ENCODE measurements at places on chromosomes 16 and 17.

- DNase-seq: no peak
These were observed 3.3 kb upstream of the CACNG5 start for GRCh38 chr17:66831383-66832210.

DNA sequence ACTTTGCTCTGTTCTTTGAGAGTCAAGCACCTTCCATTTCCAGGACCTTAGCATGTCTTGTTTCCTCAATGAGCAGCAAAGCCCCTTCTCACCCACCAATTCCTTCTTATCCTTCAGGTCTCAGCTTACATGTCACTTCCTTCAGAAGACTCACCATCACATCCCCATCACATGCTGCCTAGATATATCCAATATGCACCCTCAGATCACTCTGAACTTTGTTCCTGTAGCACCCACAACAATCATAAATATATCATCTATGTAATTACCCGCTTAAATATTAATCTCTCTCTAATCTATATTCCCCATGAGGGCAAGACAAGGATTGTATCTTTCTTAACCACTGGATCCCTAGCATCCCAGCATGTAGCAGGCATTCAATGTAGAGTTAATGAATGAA lies 30.4 kb downstream of the KANSL1 start:
- no peak for DNase-seq

- no peak for DNase-seq
These were observed 67.9 kb downstream of the TRIM37 start for GRCh38 chr17:59038734-59039133.

DNA sequence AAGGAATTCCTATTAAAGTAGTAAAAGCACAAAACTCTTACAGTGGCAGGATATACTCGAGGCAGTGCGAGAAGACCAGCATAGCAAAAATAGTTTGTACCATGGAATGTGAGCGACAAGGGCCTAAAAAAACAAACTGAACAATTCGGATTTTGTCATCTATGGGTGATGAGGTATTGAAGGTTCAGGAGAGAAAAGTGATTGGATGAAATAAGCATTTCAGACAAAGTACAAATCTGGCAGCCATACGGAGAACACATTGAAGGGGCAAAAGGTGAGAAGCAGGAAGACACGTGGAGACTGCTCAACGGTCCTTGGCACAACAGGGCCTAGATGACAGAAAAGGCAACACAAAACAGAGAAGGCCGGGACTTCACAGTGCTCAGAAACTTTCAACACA lies 22.5 kb downstream of the MYH10 start:
- DNase-seq: no peak

DNA sequence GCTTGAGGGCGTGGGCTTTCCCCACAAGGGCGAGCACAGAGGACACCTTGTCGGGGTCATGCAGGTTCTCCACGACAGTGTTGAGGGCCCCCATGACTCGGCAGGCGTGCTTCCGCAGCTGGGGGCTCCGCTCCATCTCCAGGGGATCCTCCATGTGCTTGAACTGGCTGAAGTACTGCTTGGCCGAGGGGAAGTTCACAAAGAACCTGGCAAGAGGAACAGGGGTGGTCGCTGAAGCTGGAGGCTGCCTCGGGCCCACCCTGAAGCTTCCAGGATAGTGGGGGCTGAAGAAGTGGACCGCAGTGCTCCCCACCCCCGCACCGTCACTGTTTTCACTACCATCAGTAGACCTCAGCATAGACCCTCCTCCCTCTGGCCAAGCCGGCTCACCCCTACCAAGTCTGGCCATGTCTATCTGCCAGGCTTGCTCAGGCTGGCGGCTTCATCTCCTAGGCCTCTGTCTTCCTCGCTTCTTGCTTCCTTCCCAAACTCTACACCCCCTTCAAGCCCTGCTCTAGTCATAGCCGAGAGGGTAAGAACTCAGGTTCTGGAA lies 5.9 kb downstream of the CYGB start:
- no peak for DNase-seq

GRCh38 chr17:4329838-4330237 lies 36.6 kb downstream of the UBE2G1 start:
- no peak for DNase-seq

- DNase-seq: no peak
These were observed 13.2 kb downstream of the XYLT2 start for GRCh38 chr17:50359005-50359699.
